ENCODE measurements at places on chromosomes 13 and 19. TPM values are rescaled to one million over a fixed set of nuclear protein-coding genes. Genes with fewer than 3 reads are reported as not detected.

DNA sequence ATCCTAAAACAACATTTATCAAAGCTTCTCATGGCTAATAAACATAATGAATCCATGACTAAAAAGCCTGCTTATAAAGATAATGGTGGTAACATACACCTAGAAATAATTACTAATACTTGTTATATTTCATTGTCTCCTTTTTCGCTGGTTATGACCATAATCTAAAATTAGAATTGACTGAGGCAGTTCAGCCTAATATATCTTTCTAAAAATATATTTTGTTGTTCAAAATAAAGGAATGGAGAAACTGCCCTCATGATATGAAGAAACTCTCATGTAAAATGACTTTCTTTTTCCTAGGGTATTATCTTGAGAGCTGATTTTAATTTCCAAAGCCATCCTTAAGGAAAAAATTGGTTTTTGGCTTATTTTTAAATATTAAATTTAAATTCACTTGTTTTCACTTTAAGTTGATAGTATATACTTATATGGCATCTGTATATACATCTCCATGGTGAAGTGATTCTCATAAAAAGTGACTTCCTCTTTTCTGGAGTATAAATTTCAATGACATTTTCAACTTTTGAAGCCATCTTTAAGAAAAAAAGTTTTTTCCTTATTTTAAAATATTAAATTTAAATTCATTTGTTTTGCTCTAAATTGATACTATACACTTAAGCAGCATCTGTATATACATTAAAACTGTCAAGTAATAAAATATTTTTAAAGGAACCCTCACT, 204.6 kb downstream of the VWA8 start:
- no peak for DNase-seq

Gene HRC
- total RNA-seq = 1.2 TPM

DNA sequence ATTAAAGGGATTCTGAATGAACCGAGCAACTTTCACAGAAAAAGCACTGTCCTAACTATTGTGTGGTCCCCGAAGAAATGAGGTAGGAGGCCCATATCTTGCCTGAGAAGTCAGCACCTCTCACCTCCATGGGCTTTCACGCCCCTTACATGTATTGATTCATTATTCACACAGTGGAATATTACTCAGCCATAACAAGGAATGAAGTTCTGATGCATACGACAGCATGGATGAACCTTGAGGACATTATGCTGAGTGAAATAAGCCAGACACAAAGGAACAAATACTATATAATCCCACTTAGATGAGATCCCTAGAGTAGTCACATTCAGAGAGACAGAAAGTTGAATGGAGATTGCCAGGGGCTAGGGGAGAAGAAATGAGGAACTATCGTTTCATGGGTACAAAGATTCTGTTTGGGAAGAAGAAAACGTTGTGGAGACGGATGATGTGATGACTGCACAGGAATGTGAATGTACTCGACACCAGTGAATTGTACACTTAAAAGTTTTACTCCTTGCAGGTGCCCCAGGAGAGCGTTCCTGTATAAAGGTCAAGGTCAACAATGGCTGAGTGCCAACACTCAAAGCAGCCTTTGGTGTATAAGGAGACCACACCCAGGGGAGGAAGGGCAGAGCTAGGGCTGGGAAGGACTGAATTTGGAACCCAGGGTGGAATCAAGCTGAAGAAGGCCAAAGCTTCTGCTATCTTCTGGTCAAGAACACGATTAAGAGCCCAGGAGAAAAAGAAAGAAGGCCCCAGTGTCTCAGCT, 22.5 kb downstream of the ZIC5 start:
- DNase-seq = no peak

Gene SLAIN1
- 3.0 TPM for total RNA-seq

Gene CTXN1
- 4.8 TPM for total RNA-seq

DNA sequence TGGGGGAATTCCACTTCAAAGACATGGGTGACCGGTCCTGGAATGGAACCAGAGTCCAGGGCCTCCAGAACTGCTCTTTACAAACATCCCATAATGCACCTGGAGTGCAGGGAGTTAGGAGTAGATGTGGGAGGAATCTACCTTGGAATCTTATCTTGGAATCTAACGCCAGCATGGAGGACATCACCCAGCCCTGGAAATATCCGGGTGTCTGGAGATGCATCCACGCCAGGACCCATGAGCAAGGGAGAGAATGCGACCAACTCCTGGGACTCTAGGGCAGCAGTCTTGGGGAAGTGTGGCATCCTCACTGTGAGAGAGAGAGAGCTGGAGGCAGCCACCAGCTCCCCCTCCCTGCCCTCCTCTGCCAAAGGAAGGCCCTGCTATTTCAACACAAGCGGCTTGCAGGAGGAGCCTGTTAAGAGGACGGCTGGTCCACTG, 211.8 kb downstream of the UQCRFS1 start:
- DNase-seq = no peak

DNA sequence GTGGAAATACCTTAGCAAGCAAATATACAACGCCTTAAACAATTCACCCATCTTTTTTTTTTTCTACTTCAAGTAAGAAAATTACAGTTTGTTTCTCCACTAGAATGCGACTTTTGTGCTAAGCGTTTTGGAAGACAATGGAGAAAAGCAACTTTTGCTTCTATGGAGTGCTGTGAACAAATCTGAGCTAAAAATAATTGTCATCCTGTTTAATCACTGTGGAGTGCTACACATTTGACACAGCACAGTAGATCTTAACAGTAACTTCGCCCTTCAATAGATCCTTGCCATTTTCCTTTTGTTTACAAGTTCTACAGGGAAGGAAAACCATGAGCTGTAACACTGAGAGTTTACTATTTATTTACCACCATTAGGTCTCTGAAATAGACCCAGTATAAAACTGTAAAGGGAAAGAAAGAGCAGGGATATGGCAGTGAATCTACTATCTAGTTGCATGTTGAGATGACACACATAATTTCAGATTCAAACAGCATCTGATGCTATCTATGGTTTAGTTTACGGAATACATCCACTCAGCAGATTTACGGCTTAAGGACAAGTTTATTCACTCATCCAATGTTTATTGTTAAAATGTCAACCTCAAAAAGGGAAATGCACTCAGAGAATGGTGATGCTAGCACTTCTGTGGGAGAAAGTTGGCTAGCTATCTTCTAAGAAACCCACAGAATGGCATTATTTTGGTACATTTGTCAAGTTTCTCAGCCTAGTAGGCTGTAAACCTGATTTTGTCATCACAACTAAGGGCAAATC, 175.3 kb downstream of the VWA8 start:
- DNase-seq = no peak

- no peak for DNase-seq
These were observed 436.6 kb upstream of the KLF12 start for GRCh38 chr13:74570834-74571233.

- no peak for DNase-seq
These were observed 1.9 kb downstream of the ARHGAP33 start for GRCh38 chr19:35777086-35777841.

DNA sequence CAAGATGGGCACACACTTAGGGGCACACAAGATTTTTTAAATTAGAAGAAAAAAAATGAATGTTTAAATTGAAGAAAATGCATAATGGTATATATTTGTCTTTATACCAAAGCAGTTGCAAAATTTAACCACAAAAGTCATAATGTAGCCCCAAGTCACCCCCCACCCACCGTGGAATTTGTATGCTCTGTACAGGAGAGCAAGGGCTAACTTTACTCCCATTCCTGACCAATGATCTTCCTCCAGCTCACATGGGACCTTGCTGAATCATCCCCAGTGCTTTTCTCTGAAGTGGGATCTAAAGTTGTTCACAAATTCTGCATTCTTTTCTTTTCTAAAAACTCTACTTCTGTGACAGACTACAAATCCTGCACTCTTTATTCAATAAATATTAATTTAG, 597.0 kb downstream of the UQCRFS1 start:
- DNase-seq = no peak

- no peak for DNase-seq
These were observed 173.4 kb downstream of the KATNAL1 start for GRCh38 chr13:30133996-30134395.

GRCh38 chr13:41851351-41851750, 109.6 kb downstream of the VWA8 start:
- no peak for DNase-seq

DNA sequence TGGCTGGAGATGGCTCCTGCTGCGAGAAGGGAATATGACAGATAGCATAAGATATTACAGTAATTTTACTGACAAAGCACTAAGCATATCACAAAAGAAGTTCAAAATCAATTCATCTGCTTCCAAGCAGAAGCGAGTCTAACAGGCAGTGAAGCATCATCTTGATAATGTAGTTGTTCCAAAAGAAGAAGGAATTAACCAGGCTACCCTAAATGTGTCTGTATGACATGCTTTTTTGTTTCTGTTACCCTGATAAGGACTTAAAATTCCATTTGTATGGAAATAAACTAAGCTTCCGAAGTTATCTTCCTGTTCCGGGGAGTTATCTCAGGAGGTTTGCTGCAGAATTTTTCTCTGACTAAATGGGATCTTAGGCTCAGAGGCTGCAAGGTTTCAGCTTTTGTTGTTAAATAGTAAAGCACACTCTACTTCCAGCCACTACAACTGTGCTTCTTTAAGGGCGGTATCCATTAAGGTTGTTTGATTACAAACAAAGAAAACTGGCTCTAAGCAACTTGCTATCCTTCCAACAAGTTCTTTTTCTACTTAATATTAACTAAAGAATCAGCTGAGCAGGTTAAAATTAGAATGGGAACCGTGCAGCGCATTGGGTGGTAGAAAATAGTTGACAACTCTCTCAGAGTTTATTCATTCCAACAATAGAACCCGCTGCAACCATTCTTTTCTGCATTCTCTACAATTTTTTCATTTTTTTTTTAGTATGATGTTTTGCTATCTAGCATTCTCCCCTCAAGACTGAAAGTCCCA, 607.3 kb downstream of the UQCRFS1 start:
- no peak for DNase-seq

DNA sequence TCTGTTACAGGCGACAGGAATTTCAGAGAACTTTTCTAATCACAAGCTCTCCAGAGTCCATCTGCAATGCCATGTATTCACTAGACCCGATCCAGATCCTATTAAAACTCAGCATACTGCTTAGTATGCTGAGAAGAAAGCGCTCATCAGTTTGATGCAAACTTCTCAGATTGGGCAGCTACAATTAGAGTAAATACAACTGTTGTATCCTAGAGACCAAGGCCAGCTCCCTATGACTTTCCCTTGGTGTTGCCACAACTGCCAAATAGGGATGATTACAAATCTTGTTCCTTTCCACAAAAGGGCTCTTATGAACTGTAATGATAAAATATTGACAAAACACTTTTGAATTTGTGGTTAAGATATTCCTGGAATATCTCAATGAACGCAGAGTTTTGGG, 191.2 kb downstream of the SPRY2 start:
- no peak for DNase-seq

DNA sequence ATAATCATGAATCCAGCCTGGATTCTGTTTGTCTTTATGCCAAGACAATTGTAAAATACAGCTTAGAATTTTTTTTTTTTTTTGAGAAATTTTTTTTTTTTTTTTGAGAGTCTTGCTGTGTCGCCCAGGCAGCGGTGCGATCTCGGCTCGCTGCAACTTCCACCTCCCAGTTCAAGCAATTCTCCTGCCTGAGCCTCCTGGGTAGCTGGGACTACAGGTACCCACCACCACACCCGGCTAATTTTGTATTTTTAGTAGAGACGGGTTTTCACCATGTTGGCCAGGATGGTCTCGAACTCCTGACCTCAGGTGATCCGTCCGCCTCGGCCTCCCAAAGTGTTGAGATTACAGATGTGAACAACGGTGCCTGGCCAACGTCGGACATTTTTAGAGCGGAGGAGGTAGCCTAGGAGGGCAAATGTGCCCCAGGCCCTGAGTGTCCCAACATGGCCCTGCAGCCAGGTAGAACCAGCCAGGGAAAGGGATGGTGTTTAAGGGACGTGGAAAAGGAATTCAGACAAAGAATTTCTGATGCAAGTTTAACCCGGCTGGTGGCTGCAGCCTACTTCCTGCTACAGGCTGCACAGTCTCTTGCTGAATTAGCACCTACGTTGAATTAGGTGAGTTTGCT, 89.8 kb downstream of the GNG7 start:
- no peak for DNase-seq

DNA sequence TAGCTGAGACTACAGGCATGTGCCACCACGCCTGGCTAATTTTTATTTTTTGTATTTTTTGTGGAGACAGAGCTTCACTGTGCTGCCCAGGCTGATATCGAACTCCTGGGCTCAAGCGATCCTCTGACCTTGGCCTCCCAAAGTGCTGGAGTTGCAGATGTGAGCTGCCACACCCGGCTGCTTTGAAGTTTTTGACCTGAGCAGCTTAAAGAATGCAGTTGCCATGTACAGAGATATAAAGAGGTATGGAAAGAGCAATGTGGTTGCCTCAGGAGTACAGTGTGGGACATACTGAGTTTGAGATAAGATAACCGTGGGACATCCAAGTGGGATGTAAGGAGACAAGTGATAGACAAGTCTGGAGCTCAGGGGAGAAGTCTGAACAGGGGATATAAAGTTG, 82.7 kb upstream of the LSM14A start:
- DNase-seq = no peak

Gene BEST2
- 116 TPM for total RNA-seq

DNA sequence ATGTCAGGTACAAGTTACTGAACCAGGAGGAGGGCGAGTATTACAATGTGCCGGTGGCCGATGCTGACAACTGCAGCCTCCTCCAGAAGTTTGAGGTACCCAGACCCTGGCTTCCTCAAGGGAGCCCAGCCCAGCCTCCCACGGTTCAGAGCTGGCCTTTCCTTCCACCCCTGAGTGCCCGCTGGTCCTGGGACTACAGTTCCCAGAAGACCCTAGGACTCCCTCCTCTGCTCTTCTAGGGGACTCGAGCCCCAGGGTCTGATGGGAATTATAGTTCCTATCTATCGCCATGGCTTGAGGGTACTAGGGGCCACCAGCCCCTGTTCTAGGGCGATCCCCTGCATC, 11.0 kb downstream of the PRKCG start:
- DNase-seq = no peak

Gene KCNK6
- 29.6 TPM for total RNA-seq

GRCh38 chr19:35460608-35461007, 12.6 kb downstream of the FFAR2 start:
- no peak for DNase-seq

- no peak for DNase-seq
These were observed 22.8 kb downstream of the ZNF541 start for GRCh38 chr19:47550129-47550528.

DNA sequence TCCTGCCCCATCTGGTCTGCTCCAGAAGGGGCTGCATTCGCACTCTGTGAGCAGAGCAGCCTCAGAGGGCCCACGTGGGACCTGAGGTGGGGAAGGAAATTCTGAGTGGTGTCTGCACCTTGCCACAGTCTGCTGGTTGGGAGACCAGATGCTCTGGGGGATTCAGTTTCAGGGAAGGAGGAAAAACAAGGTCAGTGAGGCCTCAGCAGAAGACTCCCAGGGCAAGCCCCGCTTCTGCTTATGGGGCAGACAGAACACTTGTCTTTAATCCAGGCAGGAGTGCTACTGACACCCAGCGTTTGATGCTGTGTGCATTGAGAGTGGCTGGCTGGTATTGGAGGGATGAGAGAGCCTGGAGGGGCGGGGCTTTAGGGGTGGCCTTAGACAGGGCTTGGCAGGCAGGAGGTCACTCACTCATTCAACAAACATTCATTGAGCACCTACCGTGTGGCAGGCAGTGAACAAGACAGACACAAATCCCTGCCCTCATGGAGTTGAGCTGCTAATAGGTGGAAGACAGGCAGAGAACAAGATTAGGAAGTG, 4.9 kb upstream of the CLEC17A start:
- no peak for DNase-seq

Gene MCF2L
- total RNA-seq = 48.8 TPM

Gene ZNF726
- total RNA-seq = 12.8 TPM

GRCh38 chr19:49497047-49497788, 984 bp downstream of the RPS11 start:
- DNase-seq = peak; percentile 92

Gene NR2C2AP
- 24.2 TPM for total RNA-seq

Gene ZNF20
- total RNA-seq = 1.5 TPM

- no peak for DNase-seq
These were observed 756.5 kb downstream of the SLITRK1 start for GRCh38 chr13:83125791-83126190.
